ENCODE measurements at places on chromosomes 12 and 14.

DNA sequence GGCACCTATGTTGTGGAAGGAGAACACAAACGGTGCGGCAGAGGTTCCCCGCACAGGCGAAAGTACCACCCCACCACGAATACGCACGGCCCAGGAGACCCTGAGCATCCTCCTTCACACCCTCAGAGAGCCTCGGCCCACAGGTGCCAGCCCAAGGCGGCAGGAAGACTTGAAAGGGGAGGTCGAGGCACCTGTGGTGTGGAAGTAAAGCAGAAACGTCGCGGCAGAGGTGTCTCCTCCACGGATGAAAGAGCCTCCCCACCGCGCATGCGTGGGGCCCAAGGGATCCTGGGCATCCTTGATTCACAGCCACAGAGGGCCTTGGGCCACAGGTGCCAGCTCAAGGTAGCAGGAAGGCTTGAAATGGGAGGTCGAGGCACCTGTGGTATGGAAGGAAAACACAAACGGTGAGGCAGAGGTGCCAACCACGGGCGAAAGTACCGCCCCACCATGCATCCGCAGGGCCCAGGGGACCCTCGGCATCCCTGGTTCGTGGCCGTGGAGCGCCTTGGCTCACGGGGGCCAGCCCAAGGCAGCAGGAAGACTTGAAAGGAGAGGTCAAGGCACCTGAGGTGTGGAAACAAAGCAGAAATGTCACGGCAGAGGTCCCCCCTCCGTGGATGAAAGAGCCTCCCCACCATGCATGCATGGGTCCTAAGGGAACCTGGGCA is 380.1 kb downstream of the ALG10 start:
- no peak for DNase-seq

- no peak for DNase-seq
Observed at GRCh38 chr14:103255555-103255954, 78.5 kb upstream of the EIF5 start.

GRCh38 chr12:89678225-89678624 is 30.4 kb downstream of the ATP2B1 start:
- no peak for DNase-seq

DNA sequence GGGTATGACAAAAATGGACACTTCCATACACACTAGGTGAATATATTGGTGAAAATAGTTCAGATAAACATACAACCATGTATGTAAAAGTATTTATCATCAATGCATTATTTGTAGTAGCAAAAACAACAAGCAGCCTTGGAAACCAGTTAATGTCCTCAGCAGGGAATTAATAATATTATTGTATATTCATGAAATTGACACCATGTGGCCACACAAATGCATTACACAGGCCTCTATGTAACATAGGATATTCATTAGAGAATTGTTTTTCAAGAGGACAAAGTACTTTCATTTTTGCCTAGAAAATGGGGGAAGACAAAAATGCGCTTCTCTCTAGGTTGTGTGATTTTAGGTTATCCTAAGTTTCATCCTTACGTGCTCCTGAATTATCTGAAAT is 24.3 kb downstream of the SPRING1 start:
- DNase-seq, result no peak

GRCh38 chr14:91326514-91327249 is 82.2 kb upstream of the GPR68 start:
- no peak for DNase-seq

- no peak for DNase-seq
Observed at GRCh38 chr12:49776413-49776812, 35.1 kb downstream of the TMBIM6 start.

- DNase-seq, result no peak
Observed at GRCh38 chr14:78631551-78631950, 461.4 kb downstream of the NRXN3 start.

- DNase-seq, result no peak
Observed at GRCh38 chr12:129489100-129489676, 414.6 kb downstream of the TMEM132D start.

GRCh38 chr12:79614730-79615129 is 76.0 kb downstream of the PAWR start:
- no peak for DNase-seq

GRCh38 chr14:95481391-95482022 is 34.9 kb downstream of the SYNE3 start:
- no peak for DNase-seq

DNA sequence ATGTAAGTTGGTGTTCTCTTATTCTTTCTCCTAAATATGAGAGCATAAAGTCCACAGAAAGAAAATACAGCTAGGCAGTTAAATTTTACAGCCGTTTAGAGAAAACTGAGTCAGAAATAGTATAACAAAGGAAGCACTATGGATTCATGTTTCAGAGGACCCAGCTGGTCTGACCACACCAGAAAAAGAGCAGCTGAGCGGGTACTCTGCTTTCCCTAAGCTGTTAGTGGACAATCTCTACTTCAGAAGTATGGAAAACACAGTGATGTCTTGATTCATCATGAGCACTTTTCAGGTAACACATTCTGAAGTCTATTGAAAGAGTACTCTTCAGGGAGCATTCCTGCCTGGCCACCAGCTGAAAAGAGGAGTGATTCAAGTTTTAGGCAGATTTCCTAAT is 12.4 kb downstream of the PPM1H start:
- no peak for DNase-seq

- peak; percentile 57 for DNase-seq
Observed at GRCh38 chr14:63727736-63728728, at the start of gene SGPP1. SGPP1 (minus strand) TSS chr14:63728065; CDS start chr14:63727944, 121 bp downstream.

- no peak for DNase-seq
Observed at GRCh38 chr14:81161088-81161487, 59.7 kb downstream of the GTF2A1 start.

Data from stimulated activated CD8-positive, alpha-beta memory T cell treated with anti-CD3 and anti-CD28 coated beads, Interleukin-7, amount 100 ng/mL, for 1 hour (primary cell).